ENCODE measurements at places on chromosomes 1 and 21. TPM values are rescaled to one million over a fixed set of nuclear protein-coding genes. Genes with fewer than 3 reads are reported as not detected.

DNA sequence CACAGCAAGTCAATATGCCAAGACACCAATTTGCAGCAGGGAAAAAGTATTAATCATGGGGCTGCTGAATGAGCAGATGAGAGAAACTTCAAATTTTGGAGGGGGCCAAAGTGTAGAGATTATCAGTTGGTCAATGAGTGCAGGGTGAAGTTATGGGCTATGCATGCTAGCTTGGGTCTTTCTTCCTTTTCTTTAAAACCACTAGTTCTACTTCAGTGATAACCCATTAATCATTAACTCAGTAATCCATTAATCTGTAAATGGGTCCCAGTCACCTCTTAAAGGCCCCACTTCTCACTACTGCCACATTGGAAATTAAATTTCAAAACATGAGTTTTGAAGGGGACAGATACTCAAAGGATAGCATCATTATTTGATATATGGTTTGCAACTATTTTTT is 688.6 kb upstream of the ADGRL4 start:
- no peak for DNase-seq

DNA sequence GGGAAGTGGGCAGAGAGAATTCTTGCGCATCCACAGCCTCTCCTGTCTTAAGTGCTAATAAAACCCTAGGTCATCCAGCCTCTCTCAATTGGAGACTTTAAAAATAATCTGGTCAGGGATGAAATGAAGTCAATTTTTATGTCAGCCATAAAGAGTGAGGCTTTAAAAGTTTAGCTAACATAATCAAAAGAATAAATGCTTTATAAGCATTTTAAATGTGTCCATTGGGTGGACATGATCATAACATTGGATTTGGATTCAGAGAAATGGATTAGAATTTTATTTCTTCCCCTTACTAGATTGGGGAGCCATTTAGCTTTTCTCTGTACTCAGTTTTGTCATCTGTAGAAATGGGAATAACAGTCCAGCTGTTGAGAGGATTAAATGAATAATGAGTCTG is 55.5 kb downstream of the PGM1 start:
- no peak for DNase-seq

- DNase-seq = no peak
Measured at GRCh38 chr1:74324684-74325448, 89.7 kb downstream of the TNNI3K start.

- peak; percentile 46 for DNase-seq
Measured at GRCh38 chr1:40143891-40144575, 17.2 kb upstream of the RLF start.

DNA sequence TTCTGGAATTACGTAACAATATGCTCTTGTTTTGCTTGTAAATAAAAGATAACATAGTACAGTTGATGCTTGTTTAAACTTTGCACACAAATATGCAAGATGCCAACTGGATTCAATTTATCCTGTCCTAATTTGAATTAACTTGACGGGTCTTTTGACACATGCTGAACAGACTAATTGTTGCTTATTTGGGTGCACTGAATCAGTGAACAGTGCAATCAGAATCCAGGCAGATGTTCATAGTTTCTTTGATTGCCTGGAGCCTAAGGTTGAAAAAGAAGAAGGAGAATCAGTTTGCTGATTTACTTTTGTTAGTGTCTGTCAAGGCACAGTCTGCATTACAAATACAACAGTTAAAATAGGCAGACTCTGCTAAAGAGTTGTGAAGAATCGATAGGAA is 307.9 kb downstream of the COL11A1 start:
- no peak for DNase-seq

DNA sequence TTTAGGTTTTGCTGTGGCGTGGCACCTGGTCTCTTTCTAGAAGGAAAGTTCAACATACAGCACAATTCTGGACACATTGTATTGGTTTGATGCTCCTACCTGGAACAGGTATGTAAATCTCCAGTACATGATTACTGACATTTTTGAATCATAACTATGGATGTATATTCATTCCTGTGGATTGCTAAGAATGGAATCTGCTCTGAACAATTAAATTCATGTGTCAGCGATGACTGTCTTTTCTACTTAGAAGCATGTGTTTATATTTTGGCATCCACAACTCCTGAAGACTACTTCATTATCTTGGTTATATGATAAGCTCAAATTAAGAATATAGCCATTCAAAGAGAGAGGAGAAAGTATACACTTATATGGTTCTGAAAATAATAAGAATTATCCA is 291.8 kb downstream of the CHRM3 start:
- no peak for DNase-seq

DNA sequence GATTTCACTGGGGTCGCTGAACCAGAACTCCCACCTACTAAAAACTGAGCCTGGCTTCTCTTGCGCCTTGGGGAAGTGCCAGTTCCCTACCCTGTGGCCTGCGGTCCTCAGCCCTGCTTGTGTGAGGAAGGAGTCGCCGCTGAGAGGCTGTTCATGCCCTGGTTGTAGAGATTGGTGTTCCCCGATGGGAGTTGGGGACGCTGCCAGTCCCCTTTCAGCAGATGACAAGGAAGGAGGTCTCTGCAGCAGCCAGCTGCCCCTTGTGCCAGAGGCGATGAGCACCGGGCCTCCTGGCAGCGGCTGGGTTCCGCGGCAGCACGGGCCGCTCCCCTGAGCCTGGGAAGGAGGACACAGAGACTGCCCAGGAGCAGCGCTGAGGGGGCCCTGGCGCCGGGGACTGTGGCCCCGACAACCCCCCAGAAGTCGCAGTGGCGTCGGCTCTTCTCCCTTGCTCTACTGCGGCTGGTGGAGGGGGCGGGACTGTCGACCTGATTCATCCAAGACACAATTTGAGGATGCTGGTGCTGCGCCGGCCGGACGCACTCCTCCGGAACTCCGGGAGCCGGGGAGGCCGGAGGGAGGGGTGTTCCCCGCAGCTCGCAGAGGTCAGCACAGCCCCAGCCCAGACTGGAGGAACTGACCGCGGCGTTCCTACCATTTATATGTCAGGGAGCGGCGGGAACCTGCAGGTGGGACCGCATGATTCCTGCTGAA is 12.0 kb upstream of the ADORA3 start:
- DNase-seq = peak; percentile 92

GRCh38 chr1:51048670-51049069 is 53.4 kb upstream of the C1orf185 start:
- no peak for DNase-seq

GRCh38 chr1:155063550-155064110 is at the start of gene EFNA4:
TSS of gene EFNA4 (plus strand) at chr1:155063740. CDS start at chr1:155063824, 84 bp downstream.
- peak; percentile 92 for DNase-seq

The KCND3 gene
- total RNA-seq = 25.3 TPM

The UBL4B gene
- total RNA-seq = not detected

The NUDT4B gene
- total RNA-seq = 1.2 TPM
